ENCODE measurements at places on chromosomes 4 and X. TPM values are rescaled to one million over a fixed set of nuclear protein-coding genes. Genes with fewer than 3 reads are reported as not detected.

PLXNB3 gene
- 8.3 TPM for polyA plus RNA-seq

SPANXC gene
- polyA plus RNA-seq: not detected

DCAF12L1 gene
- not detected for polyA plus RNA-seq

TCEAL7 gene
- 8.2 TPM for polyA plus RNA-seq

ASIC5 gene
- polyA plus RNA-seq: not detected

DACH2 gene
- polyA plus RNA-seq: not detected

RHOXF1 gene
- polyA plus RNA-seq: not detected

Data from foreskin keratinocyte (primary cell).